ENCODE measurements at places on chromosomes 6 and 20. TPM values are rescaled to one million over a fixed set of nuclear protein-coding genes. Genes with fewer than 3 reads are reported as not detected.
A peak's percentile ranks its signal among the peaks of the same experiment; 100 is the strongest.

RSPO3 gene
- 5.2 TPM for total RNA-seq

HLA-DQA2 gene
- 18.5 TPM for total RNA-seq

DNA sequence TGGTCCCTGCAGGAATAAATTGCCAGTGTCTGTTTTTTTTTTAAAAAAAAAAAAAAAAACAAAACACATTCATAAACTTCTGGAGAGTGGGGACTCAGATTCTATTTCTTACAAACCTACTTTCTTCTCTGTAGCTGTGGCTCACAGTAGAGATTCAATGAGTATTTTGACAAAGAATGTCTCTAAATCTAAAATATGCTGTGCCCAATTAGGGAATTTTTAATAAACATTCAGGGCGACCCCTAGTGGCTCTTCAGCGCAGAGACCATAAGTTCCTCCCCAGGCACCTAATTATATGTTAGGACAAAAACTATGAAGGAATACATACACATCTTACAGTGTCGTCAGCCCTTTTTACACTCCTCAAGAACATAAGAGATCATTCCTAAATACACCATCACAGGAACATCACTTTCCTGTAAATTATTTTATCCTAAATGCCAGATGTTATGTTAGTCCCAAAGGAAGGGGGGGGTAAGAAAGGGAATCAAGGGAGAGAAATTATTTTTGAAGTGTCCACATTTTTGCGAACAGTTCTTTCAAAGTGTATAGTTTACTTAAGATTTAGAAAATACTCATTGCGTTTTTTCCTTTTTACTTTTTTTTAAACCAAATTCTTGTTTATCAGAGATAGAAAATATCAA, 21.8 kb upstream of the NAA20 start:
- H3K27ac ChIP-seq = no peak overlapping the region
- H3K27me3 ChIP-seq = no peaks in the 10 kb centered on the region
- no peak for DNase-seq
- H3K36me3 ChIP-seq = peaks cover 2% of the 10 kb centered on the region
- H3K4me3 ChIP-seq = no peak overlapping the region

RPL10A gene
- 834 TPM for total RNA-seq

DNA sequence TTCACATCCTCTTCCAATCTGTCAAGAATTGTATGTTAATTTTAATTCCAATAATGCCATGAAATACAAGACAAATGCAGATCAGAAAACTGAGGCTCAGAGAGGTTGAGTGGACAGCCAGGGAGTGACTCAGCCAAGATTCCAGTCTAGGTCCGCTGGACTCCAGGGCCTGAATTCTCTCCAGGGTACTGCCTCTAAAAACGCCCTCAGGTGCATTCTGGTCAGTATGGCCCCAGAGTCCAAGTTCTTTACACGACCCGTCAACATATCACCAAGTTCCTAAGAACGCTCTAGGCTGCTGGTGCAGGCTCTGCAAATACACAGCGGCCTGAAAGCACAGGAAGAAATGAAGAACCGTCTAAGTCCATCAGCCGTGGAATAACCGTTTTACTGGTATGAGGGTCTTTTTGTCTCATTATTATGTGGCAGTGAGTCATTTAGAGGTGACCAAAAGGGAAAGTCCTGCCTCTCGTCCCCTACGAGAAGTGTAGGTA, 709 bp upstream of the ASXL1 start:
- no peaks in the 10 kb centered on the region for H3K4me1 ChIP-seq
- H3K4me3 ChIP-seq = peak overlapping the region; percentile 36
- no peak for DNase-seq
- no peaks in the 10 kb centered on the region for H3K27me3 ChIP-seq
- no peaks in the 10 kb centered on the region for H3K36me3 ChIP-seq
- H3K27ac ChIP-seq = peak overlapping the region; percentile 90

- H3K27me3 ChIP-seq = no peaks in the 10 kb centered on the region
- no peaks in the 10 kb centered on the region for H3K4me1 ChIP-seq
- no peak overlapping the region for H3K4me3 ChIP-seq
- H3K36me3 ChIP-seq = no peaks in the 10 kb centered on the region
- DNase-seq = peak; percentile 63
- H3K27ac ChIP-seq = no peak overlapping the region
Observed at GRCh38 chr20:58568483-58569240, 53.5 kb upstream of the APCDD1L start.

GRCh38 chr20:21074605-21075336, 31.4 kb downstream of the LINC00237 start:
- DNase-seq = no peak
- no peak overlapping the region for H3K4me3 ChIP-seq
- H3K27me3 ChIP-seq = no peaks in the 10 kb centered on the region
- no peak overlapping the region for H3K27ac ChIP-seq

- no peak for DNase-seq
- no peaks in the 10 kb centered on the region for H3K36me3 ChIP-seq
- H3K27ac ChIP-seq = peak overlapping the region; percentile 82
- H3K27me3 ChIP-seq = no peaks in the 10 kb centered on the region
- no peak overlapping the region for H3K4me3 ChIP-seq
Observed at GRCh38 chr6:22891934-22892333, 322.6 kb downstream of the HDGFL1 start.

- H3K27ac ChIP-seq = no peak overlapping the region
- H3K4me3 ChIP-seq = no peak overlapping the region
- no peaks in the 10 kb centered on the region for H3K36me3 ChIP-seq
- H3K4me1 ChIP-seq = peaks cover 3% of the 10 kb centered on the region
Observed at GRCh38 chr6:143187238-143187923, 126.7 kb downstream of the AIG1 start.

- H3K4me3 ChIP-seq = no peak overlapping the region
- H3K36me3 ChIP-seq = no peaks in the 10 kb centered on the region
- H3K27me3 ChIP-seq = no peaks in the 10 kb centered on the region
- DNase-seq = no peak
- no peak overlapping the region for H3K27ac ChIP-seq
- H3K4me1 ChIP-seq = no peaks in the 10 kb centered on the region
Observed at GRCh38 chr6:21893793-21894192, 300.2 kb downstream of the SOX4 start.

DNA sequence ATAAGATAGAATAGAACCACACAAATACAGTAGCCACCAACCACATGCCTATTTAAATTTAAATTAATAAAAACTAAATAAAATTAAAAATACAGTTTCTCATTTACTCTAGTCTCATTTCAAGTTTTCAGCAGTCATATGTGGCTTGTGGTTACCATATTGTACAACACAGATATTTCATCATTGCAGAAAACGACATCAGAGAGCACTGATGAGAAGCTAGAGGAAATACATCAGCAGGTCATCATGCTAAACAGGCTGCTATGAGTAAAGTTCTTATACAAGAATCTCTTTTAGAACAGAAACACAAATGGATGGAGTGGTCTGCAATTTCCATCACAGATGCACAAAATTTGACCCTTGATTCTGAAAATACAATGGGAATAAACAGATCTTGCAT, 36.6 kb downstream of the TBC1D32 start:
- H3K27me3 ChIP-seq = no peaks in the 10 kb centered on the region
- DNase-seq = no peak
- H3K4me1 ChIP-seq = no peaks in the 10 kb centered on the region
- H3K27ac ChIP-seq = no peak overlapping the region
- no peak overlapping the region for H3K4me3 ChIP-seq
- no peaks in the 10 kb centered on the region for H3K36me3 ChIP-seq

OR12D3 gene
- total RNA-seq = not detected

GRCh38 chr6:3894590-3895311, 45.6 kb downstream of the FAM50B start:
- no peaks in the 10 kb centered on the region for H3K27me3 ChIP-seq
- H3K36me3 ChIP-seq = no peaks in the 10 kb centered on the region
- no peak overlapping the region for H3K27ac ChIP-seq

DNA sequence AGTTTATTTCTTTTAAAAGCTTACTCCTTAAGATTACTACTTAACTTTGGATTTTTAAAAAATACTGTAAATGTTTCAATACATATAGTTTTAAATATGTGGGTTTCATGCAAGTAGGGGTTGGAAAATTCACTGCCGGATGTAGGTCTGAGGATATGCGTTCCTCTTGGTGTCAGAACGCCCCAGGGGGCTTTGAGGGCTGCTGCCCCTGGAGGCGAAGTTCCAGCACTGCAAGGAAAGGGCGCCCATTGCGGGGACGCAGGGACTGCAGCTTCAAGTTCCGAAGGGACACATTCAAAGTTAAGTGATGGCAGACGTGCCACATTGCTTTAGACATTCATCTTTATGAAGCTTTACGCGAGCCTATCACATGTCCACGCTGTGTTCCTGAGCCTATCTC, 152.9 kb downstream of the SOD2 start:
- no peak for DNase-seq
- no peaks in the 10 kb centered on the region for H3K27me3 ChIP-seq
- no peaks in the 10 kb centered on the region for H3K36me3 ChIP-seq
- H3K4me3 ChIP-seq = no peak overlapping the region
- H3K27ac ChIP-seq = no peak overlapping the region

DNA sequence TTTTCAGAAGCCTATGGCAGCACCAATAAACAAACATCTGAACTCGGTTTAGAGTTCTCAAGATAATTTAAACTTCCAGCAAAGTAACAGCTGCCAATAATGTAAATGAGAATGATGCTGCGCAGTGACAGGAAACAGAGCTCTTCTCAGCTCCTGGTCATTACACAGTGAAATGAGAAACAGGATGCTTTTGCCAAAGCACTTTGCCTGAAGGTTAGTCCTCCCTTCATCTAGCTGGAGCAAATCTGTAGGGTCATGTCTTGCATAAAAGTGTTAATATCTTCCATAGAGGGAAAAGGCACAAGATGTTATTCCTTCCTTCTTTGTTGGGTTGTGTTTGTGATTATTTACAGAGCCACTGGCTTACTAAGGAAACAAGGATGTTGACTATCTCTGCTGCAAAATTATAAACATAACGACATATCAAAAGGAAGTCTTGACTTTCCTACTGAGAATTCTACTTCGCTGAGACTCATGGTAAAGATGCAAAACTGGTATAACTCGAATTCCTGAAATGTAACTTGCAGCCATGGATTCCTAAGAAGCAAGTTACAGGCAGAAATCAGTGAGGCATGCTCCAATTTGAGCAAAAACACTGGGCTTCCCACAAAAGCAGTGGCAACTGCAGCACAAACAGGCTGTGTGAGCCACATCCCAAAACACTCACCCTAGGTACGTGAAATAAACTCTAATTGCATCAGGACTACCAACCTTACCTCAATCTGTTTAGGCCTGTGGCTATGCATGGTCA, 102.5 kb upstream of the BEND6 start:
- no peaks in the 10 kb centered on the region for H3K4me1 ChIP-seq
- no peaks in the 10 kb centered on the region for H3K36me3 ChIP-seq

- no peak overlapping the region for H3K27ac ChIP-seq
- H3K27me3 ChIP-seq = no peaks in the 10 kb centered on the region
- no peak for DNase-seq
- no peaks in the 10 kb centered on the region for H3K36me3 ChIP-seq
Observed at GRCh38 chr6:53526000-53526399, 18.9 kb downstream of the GCLC start.

DNA sequence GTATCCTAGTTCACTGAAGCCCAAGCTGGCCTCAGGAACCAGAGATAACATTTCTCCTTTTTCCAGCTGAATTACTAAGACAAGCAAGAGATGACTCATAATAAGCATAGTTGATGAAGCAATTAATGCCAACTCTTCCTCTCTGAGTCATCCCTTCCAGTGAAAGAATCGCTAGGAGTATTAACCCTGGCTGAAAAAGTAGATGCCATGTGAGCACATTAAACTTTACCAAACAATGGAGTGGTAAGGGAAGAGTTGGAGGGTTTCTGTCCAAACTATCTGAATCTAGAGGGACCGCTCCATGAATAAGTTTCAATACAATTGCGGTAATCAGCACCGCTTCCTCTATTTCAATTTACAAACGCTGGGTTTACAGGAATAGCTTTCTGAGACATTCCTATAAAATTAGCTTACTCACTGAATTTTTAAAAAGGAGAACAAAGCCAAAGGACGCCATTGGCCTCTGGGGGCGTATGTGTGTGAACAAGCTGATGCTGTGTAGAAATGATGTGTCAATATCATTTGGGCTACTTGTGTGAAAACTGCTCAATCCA, 48.3 kb downstream of the ATXN1 start:
- H3K27ac ChIP-seq = peak overlapping the region; percentile 43
- no peaks in the 10 kb centered on the region for H3K4me1 ChIP-seq
- no peaks in the 10 kb centered on the region for H3K36me3 ChIP-seq
- no peaks in the 10 kb centered on the region for H3K27me3 ChIP-seq
- peak; percentile 80 for DNase-seq

- H3K27me3 ChIP-seq = no peaks in the 10 kb centered on the region
- H3K4me3 ChIP-seq = no peak overlapping the region
- H3K27ac ChIP-seq = peak overlapping the region; percentile 51
- H3K36me3 ChIP-seq = no peaks in the 10 kb centered on the region
Observed at GRCh38 chr6:75345413-75345812, 60.8 kb upstream of the TMEM30A start.

GRCh38 chr20:38286586-38287531, 17.1 kb upstream of the BPI start:
- no peak for DNase-seq
- no peaks in the 10 kb centered on the region for H3K27me3 ChIP-seq
- H3K4me1 ChIP-seq = no peaks in the 10 kb centered on the region
- H3K27ac ChIP-seq = no peak overlapping the region
- no peaks in the 10 kb centered on the region for H3K36me3 ChIP-seq

DNA sequence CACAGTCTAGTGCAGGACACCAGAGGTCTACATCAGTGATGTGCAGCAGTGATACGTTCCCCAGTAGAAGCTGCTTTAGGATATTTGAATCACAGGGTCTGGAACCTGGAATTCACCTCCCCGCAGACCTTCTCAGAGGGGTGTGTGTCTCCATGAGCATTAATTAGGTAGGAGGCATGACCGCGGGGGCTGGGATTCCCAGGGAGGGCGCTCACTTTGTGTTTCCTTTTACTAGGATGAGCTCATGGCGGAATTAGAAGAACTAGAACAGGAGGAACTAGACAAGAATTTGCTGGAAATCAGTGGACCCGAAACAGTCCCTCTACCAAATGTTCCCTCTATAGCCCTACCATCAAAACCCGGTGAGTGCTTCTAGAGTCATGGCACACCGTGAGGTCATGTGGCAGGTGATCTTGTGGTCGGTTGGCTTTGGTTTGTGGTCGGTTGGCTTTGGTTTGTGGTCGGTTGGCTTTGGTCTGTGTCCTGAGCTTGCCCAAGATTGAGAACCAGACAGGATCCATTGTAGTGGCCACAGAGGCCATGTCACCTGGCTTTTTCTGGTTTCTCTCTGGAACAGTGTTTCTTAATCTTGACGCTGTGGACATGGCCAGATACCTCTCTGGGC, 40.8 kb downstream of the CHMP4B start:
- H3K4me1 ChIP-seq = no peaks in the 10 kb centered on the region
- no peak for DNase-seq
- no peak overlapping the region for H3K27ac ChIP-seq
- H3K36me3 ChIP-seq = peaks cover 6% of the 10 kb centered on the region
- no peak overlapping the region for H3K4me3 ChIP-seq

GRCh38 chr20:52420805-52421204, 229.2 kb upstream of the ZFP64 start:
- no peak for DNase-seq
- H3K4me1 ChIP-seq = no peaks in the 10 kb centered on the region
- H3K36me3 ChIP-seq = no peaks in the 10 kb centered on the region
- H3K27me3 ChIP-seq = no peaks in the 10 kb centered on the region
- no peak overlapping the region for H3K4me3 ChIP-seq
- no peak overlapping the region for H3K27ac ChIP-seq

DNA sequence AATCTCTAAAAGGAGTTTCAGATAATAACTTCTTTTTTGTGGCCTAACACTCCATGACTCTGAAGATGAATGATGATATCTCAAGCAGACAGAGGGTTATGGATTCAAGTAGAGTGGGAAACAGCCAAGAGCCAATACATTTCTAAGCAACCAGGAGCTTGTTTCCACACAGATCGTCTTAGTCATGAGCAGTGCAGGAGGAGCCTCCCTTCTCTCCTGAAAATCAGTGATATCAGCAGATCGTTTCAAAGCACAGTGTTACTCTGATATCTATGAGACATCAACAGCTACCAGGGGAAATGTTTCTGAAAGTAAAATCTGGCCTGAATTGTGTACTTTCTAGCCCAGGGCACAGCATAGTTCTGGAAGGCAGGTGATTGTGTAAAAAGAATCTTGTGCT, 11.5 kb downstream of the ADGRG6 start:
- no peaks in the 10 kb centered on the region for H3K4me1 ChIP-seq
- H3K4me3 ChIP-seq = no peak overlapping the region
- DNase-seq = no peak

Measured in aorta (tissue), 5 donors.